ENCODE measurements at places on chromosomes 2 and 18. TPM values are rescaled to one million over a fixed set of nuclear protein-coding genes. Genes with fewer than 3 reads are reported as not detected.

DNA sequence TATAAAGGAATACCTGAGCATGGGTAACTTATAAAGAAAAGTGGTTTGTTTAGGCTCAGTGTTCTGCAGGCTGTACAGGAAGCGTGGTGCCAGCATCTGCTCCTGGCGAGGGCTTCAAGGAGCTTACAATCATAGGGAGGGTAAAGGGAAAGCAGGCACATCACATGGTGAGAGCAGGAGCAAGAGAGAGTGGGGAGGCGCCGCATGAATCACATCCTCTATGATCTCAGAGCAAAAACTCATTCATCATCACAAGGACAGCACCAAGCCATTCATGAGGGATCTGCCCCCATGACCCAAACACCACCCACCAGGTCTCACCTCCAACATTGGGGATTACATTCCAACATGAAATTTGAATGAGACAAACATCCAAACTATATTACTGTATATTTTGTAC is 32.5 kb downstream of the R3HDM1 start:
- H3K27ac ChIP-seq, result no peak overlapping the region
- H3K4me1 ChIP-seq, result no peaks in the 10 kb centered on the region
- H3K36me3 ChIP-seq, result no peaks in the 10 kb centered on the region
- no peak overlapping the region for H3K4me3 ChIP-seq
- H3K27me3 ChIP-seq, result no peaks in the 10 kb centered on the region
- no peak for DNase-seq

DNA sequence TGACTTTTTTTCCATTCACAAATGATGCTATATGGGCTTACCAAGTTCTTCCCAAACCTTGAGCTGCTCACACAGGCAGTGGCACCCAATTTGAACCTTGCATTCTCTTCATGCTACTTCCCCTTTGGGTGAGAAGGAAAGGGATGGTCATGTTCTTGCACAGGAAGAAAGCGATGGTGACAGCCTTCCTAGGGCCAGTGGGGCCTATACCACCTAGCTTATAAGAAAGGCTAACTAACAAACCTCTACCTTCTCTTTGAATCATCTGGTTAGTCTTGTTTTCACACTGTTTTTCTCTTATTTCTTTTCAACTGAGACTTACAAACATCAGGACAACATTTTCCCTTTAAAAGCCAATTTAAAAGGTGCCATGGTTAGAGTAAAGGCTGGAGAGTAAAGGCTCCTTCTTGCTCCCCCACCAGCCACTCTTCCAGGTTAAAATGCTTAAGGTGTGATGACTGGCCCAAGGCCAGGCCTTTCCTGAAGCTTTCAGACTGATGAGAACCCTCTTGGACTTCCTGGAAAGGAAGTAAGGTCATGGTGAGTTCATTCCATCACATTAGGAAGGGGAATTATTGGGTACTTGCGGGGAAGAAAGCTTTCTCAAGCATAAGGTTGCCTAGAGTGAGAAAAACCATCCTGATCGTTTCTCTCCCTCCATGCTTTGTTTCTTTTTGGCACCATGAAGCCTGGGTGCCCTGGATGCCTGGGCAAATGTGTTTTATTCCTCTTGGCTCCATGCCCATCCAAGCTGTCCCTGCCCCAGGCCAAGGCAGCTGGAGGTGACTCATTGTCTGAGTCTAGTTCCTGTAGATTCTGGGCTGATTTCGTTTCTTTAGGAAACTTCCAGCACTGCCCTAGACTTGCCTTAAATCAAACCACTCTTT is 41.4 kb upstream of the ITGB6 start:
- H3K4me1 ChIP-seq, result peaks cover 4% of the 10 kb centered on the region
- no peaks in the 10 kb centered on the region for H3K27me3 ChIP-seq
- no peaks in the 10 kb centered on the region for H3K36me3 ChIP-seq
- H3K27ac ChIP-seq, result peak overlapping the region; percentile 20

- H3K27me3 ChIP-seq, result no peaks in the 10 kb centered on the region
- no peaks in the 10 kb centered on the region for H3K36me3 ChIP-seq
- no peak for DNase-seq
- H3K4me1 ChIP-seq, result no peaks in the 10 kb centered on the region
Measured at GRCh38 chr2:202548240-202548639, 86.5 kb upstream of the FAM117B start.

- H3K4me3 ChIP-seq, result no peak overlapping the region
- H3K4me1 ChIP-seq, result no peaks in the 10 kb centered on the region
- no peaks in the 10 kb centered on the region for H3K27me3 ChIP-seq
- no peak for DNase-seq
Measured at GRCh38 chr2:15892151-15892880, 48.0 kb upstream of the MYCN start.

DNA sequence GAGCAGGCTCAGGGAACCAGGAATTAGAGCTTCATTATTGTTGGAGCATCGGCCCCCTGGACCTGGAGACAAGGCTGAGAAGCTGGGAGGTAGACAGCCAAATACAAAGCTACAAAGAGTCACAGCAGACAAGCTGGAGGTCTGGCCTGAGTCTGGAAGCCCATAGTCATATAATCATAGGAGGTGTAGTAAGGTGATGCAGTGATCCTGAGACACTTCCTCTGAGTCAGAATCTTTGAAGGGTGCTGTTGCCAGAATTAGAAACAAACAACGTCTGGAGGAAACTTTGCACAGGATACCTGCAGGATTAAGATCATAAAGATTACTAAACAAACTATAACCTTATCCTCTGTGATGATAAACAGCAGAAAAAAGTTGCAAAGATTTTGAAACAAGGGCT is 213.8 kb downstream of the DSC3 start:
- H3K27ac ChIP-seq, result no peak overlapping the region
- H3K36me3 ChIP-seq, result no peaks in the 10 kb centered on the region
- no peaks in the 10 kb centered on the region for H3K4me1 ChIP-seq
- no peak overlapping the region for H3K4me3 ChIP-seq

- H3K27ac ChIP-seq, result no peak overlapping the region
- no peaks in the 10 kb centered on the region for H3K27me3 ChIP-seq
- no peak for DNase-seq
- H3K4me3 ChIP-seq, result peak overlapping the region; percentile 65
Measured at GRCh38 chr18:57435846-57436190, 644 bp downstream of the ONECUT2 start.

- no peaks in the 10 kb centered on the region for H3K4me1 ChIP-seq
- H3K36me3 ChIP-seq, result peaks cover 2% of the 10 kb centered on the region
Measured at GRCh38 chr18:68676913-68677312, 38.0 kb downstream of the TMX3 start.

GRCh38 chr2:39455826-39456225 is 18.7 kb upstream of the MAP4K3 start:
- no peak overlapping the region for H3K4me3 ChIP-seq
- no peaks in the 10 kb centered on the region for H3K36me3 ChIP-seq
- no peaks in the 10 kb centered on the region for H3K4me1 ChIP-seq
- no peaks in the 10 kb centered on the region for H3K27me3 ChIP-seq
- DNase-seq, result no peak

- peaks cover 2% of the 10 kb centered on the region for H3K4me1 ChIP-seq
- H3K36me3 ChIP-seq, result peaks cover 1% of the 10 kb centered on the region
- H3K27ac ChIP-seq, result no peak overlapping the region
- H3K27me3 ChIP-seq, result no peaks in the 10 kb centered on the region
Measured at GRCh38 chr2:25618676-25619075, 54.7 kb downstream of the DTNB start.

- H3K36me3 ChIP-seq, result peaks cover 5% of the 10 kb centered on the region
- no peaks in the 10 kb centered on the region for H3K4me1 ChIP-seq
- no peaks in the 10 kb centered on the region for H3K27me3 ChIP-seq
- no peak for DNase-seq
- H3K27ac ChIP-seq, result no peak overlapping the region
Measured at GRCh38 chr2:200655918-200656580, 70.2 kb downstream of the AOX1 start.

DNA sequence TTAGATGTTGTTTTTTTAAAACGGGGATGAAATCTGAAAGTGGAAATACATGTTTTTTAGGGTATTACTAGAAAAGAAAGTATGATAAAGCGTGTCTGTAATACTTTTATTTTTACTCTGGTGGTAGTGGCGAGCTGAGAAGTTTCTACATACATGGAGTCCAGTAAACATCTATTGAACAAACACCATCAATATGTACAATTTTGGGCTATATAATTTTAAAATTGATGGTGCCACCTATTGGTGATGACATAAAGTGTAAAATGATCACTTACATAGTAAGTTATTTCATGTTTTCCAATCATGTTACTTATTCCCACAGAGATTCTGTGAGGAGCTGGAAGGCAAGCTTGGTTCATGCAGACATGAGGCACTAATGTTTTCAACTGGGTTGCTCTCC is 31.5 kb upstream of the NFE2L2 start:
- H3K4me3 ChIP-seq, result peak overlapping the region; percentile 69
- no peak for DNase-seq
- H3K27me3 ChIP-seq, result no peaks in the 10 kb centered on the region
- H3K27ac ChIP-seq, result no peak overlapping the region
- H3K36me3 ChIP-seq, result no peaks in the 10 kb centered on the region

DNA sequence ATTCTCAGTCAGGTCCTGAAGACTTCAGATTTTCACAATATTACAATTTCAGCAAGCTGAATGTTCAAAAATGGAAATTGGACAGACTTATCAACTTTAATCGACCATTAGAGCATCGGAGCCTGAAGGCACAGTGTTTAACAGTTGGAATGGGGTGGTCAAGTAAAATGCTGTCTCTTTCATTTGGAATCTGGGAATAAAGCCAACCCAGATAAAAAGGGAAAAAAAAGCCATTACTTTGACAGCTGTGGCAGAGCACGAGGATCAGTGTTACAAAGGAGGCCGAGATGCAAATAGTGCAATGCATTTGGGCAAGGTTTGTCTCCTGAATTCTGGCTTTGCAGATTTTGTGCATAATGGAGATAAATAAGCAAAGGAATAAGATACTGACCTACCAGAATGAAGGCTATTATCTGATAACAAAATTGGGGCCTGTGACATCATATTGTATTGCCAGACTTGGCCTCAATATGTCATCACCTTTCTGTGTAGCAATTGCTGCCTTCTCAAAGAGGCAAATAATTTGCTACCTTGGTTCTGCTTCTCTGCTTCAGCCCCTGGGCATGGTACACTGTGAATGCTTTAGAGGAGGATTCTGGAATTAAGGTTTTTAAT is 277.5 kb upstream of the KLHL29 start:
- no peaks in the 10 kb centered on the region for H3K27me3 ChIP-seq
- H3K4me1 ChIP-seq, result no peaks in the 10 kb centered on the region
- H3K27ac ChIP-seq, result no peak overlapping the region
- DNase-seq, result no peak

Gene NUP35
- total RNA-seq, result 14.1 TPM

Gene PDE1A
- total RNA-seq, result 23.2 TPM

Gene GALNT13
- total RNA-seq, result 4.9 TPM

Gene IRS1
- 13.8 TPM for total RNA-seq

Gene C2orf76
- total RNA-seq, result 11.2 TPM

Gene GBX2
- not detected for total RNA-seq

Gene GPR35
- 2.1 TPM for total RNA-seq

Gene CABYR
- total RNA-seq, result 5.5 TPM
